CD8-positive, alpha-beta memory T cell (primary cell): ENCODE measurements at places on chromosomes 7 and 10. TPM values are rescaled to one million over a fixed set of nuclear protein-coding genes. Genes with fewer than 3 reads are reported as not detected.

Gene VPS50
- 14.9 TPM for polyA plus RNA-seq

Gene NT5C2
- polyA plus RNA-seq = 59.8 TPM

Gene FBXO24
- polyA plus RNA-seq = not detected

Gene SSC4D
- polyA plus RNA-seq = 0.17 TPM

Gene SLC25A28
- polyA plus RNA-seq = 26.4 TPM

Gene TMEM139
- 0.87 TPM for polyA plus RNA-seq

Gene UPK3BL2
- 2.7 TPM for polyA plus RNA-seq

Gene SUMF2
- 151 TPM for polyA plus RNA-seq

Gene CYP3A5
- 0.16 TPM for polyA plus RNA-seq

Gene ATP5F1C
- polyA plus RNA-seq = 370 TPM

Gene DNAH11
- not detected for polyA plus RNA-seq

Gene RAMP3
- not detected for polyA plus RNA-seq
